ENCODE measurements at places on chromosomes 3 and 15. TPM values are rescaled to one million over a fixed set of nuclear protein-coding genes. Genes with fewer than 3 reads are reported as not detected.
A peak's percentile ranks its signal among the peaks of the same experiment; 100 is the strongest.

The TLR9 gene
- 0.30 TPM for total RNA-seq

The CACNA1D gene
- not detected for total RNA-seq

The COL6A6 gene
- total RNA-seq: not detected

The SLC24A5 gene
- total RNA-seq: not detected

The FBN1 gene
- total RNA-seq: 1.3 TPM

The STRA6 gene
- 83.6 TPM for total RNA-seq

The GLT8D1 gene
- 48.6 TPM for total RNA-seq

The EPHA3 gene
- total RNA-seq: not detected

The GMPS gene
- 116 TPM for total RNA-seq

The GOLGA6L10 gene
- 2.3 TPM for total RNA-seq

The CYP1A2 gene
- total RNA-seq: not detected

The CNTN4 gene
- not detected for total RNA-seq

The C2CD4A gene
- total RNA-seq: 0.09 TPM

The PIGZ gene
- 5.6 TPM for total RNA-seq

The PIERCE2 gene
- 1.2 TPM for total RNA-seq

DNA sequence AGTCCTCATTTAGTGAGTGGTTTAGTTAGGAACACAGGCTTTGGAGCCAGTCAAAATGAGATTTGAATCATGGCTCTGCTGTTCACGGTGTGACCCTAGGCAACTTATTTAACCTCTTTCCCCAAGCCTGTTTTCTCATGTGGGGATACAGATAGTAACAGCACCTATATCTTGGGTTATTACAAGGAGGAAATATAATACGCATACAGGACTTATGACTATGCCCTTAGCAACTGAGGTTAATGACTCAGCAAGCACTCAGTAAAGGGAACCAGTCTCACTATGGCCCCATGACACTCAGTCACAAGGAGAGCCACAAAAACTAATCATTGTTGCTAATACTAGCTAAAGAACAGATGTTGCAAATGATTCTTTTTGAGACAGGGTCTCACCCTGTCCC, 45.9 kb downstream of the SUMF1 start:
- no peak for DNase-seq

DNA sequence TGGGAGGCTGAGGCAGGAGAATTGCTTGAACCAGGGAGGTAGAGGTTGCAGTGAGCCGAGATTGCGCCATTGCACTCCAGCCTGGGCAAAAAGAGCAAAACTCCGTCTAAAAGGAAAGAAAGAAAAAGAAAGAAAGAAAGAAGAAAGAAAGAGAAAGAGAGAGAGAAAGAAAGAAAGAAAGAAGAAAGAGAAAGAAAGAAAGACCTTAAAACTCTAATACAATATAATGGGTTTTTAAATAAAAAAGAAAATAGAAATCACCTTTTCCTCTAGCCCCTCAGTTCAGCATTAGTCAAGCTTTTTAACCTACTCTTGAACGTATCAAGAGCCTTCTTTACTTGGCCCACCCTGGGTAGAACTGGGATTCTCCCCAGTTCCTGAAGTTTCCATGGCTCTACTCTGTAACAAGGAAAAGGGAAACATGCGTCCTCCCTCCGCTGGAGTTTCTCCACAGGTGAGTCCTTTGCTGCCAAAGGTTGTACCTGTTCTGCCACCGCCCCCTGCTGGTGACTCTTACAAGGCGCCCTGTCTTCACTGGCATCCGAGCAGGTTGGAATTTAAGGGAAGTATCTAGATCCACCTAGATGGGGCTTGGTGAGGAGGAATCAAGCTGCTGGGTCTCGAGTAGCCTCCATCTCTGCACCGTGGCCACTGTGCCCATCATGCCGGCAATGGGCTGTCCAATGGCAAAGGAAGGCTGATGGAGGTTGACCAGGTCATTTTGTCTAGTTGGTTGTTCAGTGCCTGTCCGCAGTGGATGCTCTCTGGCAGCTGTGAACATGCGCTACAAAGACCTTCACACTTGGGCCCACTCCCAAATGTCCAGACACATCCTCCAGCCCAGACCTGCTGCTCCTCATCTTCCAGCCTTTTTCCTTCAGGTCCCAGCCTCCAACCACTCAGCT, 20.6 kb upstream of the EPHB3 start:
- peak; percentile 75 for DNase-seq

DNA sequence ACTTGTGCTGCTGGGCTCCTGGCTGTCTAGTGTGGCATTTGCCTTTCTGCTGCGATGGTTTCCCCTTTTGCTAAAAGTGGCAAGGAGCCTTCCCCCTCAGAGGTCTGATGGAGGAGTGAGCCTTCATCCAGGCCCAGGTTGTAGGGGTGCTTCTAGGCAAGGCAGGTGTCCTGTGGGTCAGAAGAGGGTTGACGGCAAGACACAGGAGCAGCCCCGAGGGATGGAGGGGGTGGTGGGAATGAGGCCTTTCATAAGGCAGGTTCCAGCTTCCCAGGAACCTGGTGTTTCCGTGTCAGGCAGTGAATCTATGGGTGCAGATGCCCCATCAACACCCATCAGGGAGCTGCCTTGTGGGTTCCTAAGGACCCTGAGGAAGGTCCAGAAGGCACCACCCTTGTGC, 63.0 kb upstream of the TAMM41 start:
- no peak for DNase-seq

GRCh38 chr3:34073961-34074360, 275.5 kb downstream of the PDCD6IP start:
- DNase-seq: no peak

GRCh38 chr3:18124501-18124900, 300.6 kb downstream of the SATB1 start:
- DNase-seq: peak; percentile 58

- DNase-seq: peak; percentile 71
Observed at GRCh38 chr15:69058830-69059556, 44.5 kb downstream of the NOX5 start.

GRCh38 chr15:57857871-57858270, 151.4 kb downstream of the POLR2M start:
- DNase-seq: no peak

DNA sequence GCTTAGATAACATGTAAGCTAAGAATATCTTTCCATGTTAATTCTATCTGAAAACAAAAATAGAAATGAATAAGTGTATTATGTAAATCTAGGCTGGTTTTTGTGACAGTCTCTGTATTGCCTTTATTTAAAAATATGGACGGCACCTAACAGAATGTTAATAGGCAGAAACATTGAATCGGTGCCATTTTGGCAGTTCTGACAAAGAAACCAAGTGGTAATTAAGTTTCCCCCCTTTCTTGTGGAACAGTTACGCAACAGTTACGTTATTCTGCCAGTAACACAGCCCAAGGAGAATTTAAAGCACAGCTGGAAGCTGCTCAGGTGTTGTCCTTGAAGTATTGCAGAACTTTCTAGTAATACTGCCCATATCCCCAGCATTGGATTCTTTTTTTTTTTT, 21.5 kb downstream of the LARS2 start:
- DNase-seq: no peak

DNA sequence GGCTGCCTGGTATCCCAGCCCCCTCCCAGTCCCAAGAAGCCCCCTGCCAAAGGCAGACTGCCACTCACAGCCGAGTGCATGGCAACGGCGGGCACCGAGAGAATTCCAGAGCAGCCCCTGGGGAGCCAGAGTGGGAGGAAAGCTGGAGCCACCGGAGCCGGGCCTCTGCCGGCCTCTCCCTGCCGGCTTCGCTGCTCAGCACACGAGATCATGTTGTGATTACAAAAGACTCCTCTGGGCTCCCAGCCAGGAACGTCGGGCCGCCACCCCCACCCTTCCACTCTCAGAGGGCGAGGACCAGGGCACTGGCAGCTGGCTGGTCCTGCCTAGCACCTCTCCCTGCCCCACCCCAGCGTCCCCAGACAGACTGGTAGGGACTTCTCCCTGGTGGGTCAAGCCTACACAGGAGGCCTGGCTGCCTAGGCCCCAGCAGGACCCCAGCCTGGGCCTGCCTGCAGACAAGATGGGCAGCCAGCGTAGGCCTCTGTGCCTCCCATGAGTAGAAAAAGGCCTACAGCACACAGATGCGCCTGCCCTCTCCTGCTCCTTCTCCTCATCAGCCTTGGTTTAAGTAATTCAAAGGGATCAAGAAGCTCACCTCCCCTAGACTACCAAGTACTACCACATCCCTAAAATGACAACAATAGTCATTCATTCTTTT, at the start of gene CCDC9B:
Gene CCDC9B, minus strand, starts transcription at position 200 of the 661 bp plus-strand sequence. Its CDS starts 120 bp downstream, at position 80.
- DNase-seq: peak; percentile 81

GRCh38 chr15:89205991-89206585, 15.3 kb downstream of the RLBP1 start:
- DNase-seq: no peak

DNA sequence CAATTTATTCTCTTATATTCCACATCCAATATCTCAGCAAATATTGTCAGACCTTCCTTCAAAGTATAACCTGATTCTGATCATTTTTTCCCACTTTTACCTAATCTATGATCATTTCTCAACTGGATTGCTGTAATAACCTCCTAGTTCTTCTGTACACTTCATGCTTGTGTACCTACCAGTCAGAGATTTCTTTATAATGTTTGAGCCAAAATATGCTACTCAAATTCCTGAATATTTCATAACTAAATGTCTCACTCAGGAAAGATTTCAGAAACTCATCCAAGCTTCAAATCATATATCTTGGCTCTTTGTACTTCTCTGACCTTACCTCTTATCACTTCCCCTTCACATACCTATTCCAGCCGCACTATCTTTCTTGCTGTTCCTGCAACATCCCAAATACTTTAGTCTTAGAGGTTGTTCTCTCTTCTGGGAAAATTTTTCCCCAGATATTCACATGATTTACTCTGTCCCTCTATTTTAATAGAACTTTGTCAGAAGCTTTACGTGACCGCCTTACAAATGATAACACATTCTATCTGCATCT, 20.0 kb downstream of the BCHE start:
- DNase-seq: no peak

GRCh38 chr15:66698318-66698961, 3.6 kb upstream of the SMAD6 start:
- DNase-seq: peak; percentile 68

- no peak for DNase-seq
Observed at GRCh38 chr3:18423401-18424212, 1.5 kb downstream of the SATB1 start.

GRCh38 chr3:184868477-184868876, 56.5 kb downstream of the VPS8 start:
- no peak for DNase-seq

GRCh38 chr3:81503026-81503425, 258.4 kb downstream of the GBE1 start:
- no peak for DNase-seq

DNA sequence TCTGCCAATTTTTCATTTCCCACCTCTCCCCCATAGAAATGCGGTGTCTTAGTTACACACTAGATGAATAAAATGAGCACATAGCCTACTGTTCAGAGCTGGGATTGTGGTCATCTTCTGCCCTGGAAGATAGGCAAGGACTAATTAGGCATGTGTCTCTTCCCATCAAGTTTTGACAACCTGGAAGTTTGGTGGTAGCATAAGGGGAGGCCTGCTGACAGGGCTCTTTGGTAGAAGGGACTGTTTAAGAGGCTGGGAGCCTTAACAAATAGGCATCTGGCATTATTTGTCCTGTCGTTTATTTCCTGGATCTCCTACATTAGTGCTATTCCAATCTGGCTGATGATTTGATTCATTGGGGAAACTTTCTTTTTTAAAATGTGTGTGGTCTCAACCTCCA, 512.3 kb downstream of the ZNF385D start:
- no peak for DNase-seq

- DNase-seq: no peak
Observed at GRCh38 chr3:96619475-96619874, 194.9 kb upstream of the EPHA6 start.

DNA sequence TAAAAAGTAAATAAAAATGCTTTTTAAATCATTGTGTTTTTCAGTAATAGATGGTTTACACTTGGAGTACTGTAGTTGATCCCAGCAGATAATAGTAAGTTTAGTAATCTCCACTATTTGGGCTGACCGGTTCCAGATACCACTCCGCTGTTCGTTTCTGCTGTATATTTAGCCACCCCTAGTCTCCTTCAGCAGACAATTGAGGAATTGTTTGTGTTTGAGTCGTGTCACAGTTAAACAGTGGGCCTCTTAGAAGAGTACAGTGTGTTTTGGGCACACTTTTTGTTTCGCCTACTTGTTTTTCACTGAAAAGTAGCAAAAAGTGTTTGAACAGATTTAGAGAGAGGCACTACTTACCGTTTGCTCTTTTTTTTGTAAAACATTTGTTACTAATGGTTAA, 33.2 kb downstream of the PAK2 start:
- no peak for DNase-seq

- DNase-seq: no peak
Observed at GRCh38 chr3:42936157-42936981, 30.4 kb downstream of the ZNF662 start.

- DNase-seq: no peak
Observed at GRCh38 chr3:127711896-127712295, 39.1 kb downstream of the ABTB1 start.

DNA sequence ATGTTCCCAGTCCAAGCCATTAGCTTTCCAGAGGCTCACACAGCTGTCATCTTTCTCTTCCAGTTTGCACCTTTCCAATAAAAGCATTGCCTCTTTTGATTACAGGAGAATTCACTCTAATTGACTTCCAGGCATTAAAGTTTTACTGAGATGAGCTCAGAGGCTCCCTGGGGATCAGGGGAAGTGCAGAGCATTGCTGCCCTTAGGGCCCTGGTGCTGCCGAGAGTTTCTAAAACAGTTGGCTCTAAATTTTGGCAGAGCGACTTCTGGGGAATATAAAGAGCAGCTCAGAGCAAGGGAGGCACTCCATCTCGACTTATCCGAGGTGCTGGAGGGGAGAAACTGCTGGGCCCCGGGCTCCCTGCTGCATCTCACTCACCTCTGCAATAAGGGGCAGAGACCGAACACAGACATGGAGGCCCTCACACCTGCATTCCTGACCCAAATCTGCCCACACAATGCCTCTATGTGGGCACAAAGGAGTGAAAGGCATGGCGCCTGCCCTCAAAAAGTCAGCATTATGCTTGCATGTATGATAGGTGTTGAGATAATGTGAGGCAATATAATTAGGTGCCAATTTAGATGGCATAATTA, 61.7 kb downstream of the SCN11A start:
- DNase-seq: no peak

DNA sequence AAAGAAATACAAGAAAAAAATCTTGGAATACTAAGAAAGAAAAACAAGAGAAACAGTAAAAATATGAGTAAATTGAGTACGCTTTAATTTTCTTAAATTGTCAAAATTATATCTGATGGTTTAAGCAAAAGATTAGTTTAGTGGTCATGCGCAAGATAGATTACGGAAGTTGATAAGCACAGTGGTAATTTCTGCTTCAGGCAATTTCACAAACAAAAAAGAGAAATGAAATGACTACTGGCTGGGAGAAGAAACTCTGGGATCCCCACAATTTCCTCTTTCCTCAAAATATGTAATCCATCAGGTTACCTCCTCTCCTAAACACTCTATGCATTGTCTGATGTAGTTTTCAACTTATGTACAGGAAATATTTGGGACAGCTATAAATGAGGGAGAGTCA, 9.0 kb downstream of the MYD88 start:
- DNase-seq: no peak

- DNase-seq: no peak
Observed at GRCh38 chr3:183064475-183064874, 34.8 kb downstream of the MCCC1 start.

- DNase-seq: peak; percentile 58
Observed at GRCh38 chr3:187227658-187228258, 30.5 kb downstream of the RTP1 start.
